ENCODE measurements at places on chromosomes 1 and 21. TPM values are rescaled to one million over a fixed set of nuclear protein-coding genes. Genes with fewer than 3 reads are reported as not detected.

Gene KRTAP19-5
- total RNA-seq, result not detected

DNA sequence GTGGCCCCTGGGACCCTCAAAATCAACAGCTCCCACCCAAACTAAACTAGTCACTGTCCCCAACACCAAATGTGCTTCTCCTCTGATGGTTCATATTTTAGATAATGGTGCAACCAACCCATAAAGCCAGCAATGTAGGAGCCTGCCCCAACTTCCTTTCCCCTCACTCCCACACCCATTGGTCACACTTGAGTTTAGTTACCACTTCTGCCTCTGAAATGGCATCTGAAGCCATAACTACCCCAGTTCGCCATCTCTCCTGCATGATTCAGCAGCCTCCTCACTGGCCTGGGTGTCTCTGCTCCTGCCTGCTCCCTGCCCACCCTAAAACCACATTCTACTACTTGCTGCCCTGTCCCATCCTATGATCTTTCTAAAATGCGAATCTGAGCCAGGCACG is 3.4 kb upstream of the CDCP2 start:
- no peak for DNase-seq
- no peaks in the 10 kb centered on the region for H3K4me1 ChIP-seq
- H3K36me3 ChIP-seq, result no peaks in the 10 kb centered on the region
- no peak overlapping the region for H3K4me3 ChIP-seq
- H3K27me3 ChIP-seq, result no peaks in the 10 kb centered on the region

Gene LYPD8
- total RNA-seq, result 0.57 TPM

- DNase-seq, result no peak
- no peaks in the 10 kb centered on the region for H3K36me3 ChIP-seq
- no peaks in the 10 kb centered on the region for H3K27me3 ChIP-seq
- no peaks in the 10 kb centered on the region for H3K4me1 ChIP-seq
These were observed 10.7 kb downstream of the HSD11B1 start for GRCh38 chr1:209715314-209715713.

DNA sequence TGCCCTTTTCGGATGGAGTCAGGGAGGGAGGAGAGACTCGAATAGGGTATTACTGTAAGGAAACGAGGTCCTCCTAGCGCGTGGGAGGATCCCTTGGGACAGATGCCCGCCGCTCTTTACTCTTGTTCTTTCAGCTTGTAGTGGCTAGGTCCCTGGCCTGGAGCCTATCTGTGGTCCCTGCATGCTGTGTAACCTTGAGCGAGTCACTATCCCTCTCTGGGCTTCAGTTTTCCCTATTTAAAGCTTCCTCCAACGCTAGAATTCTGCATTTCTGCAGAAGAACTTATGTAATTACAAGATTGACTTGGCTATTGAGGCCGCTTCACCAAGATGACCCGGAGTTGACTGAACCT is 744 bp downstream of the MIER1 start:
- H3K27ac ChIP-seq, result peak overlapping the region; percentile 92
- peaks cover under 1% of the 10 kb centered on the region for H3K36me3 ChIP-seq
- H3K4me1 ChIP-seq, result peaks cover 39% of the 10 kb centered on the region
- no peak for DNase-seq
- H3K4me3 ChIP-seq, result peak overlapping the region; percentile 83

Gene HOOK1
- 0.11 TPM for total RNA-seq

GRCh38 chr1:54325703-54326461 is 80.3 kb downstream of the SSBP3 start:
- H3K4me1 ChIP-seq, result peaks cover 91% of the 10 kb centered on the region
- H3K36me3 ChIP-seq, result no peaks in the 10 kb centered on the region
- H3K27ac ChIP-seq, result peak overlapping the region; percentile 80

DNA sequence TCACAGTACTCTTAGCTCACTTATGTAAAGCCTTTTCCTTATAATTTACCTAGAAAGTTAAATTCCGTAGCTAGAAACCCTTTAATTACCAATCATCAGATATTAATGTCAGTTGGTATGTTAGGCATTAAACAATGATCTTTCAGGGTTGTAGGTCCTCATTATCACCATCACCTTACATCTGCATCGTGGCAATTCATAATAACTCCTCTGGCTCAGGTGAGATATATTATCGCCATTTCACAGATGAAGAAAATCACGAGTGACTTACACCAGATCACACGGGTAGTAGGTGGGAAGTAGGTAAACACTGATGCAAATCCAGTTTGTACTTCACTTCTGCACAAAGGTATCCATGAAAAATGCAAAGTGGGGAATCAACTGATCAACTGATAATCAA is 639 bp downstream of the NUP133 start:
- H3K36me3 ChIP-seq, result peaks cover 17% of the 10 kb centered on the region
- H3K4me3 ChIP-seq, result peak overlapping the region; percentile 95
- no peaks in the 10 kb centered on the region for H3K27me3 ChIP-seq
- H3K27ac ChIP-seq, result peak overlapping the region; percentile 96
- H3K4me1 ChIP-seq, result peaks cover 24% of the 10 kb centered on the region

Gene C21orf91
- total RNA-seq, result 8.2 TPM

DNA sequence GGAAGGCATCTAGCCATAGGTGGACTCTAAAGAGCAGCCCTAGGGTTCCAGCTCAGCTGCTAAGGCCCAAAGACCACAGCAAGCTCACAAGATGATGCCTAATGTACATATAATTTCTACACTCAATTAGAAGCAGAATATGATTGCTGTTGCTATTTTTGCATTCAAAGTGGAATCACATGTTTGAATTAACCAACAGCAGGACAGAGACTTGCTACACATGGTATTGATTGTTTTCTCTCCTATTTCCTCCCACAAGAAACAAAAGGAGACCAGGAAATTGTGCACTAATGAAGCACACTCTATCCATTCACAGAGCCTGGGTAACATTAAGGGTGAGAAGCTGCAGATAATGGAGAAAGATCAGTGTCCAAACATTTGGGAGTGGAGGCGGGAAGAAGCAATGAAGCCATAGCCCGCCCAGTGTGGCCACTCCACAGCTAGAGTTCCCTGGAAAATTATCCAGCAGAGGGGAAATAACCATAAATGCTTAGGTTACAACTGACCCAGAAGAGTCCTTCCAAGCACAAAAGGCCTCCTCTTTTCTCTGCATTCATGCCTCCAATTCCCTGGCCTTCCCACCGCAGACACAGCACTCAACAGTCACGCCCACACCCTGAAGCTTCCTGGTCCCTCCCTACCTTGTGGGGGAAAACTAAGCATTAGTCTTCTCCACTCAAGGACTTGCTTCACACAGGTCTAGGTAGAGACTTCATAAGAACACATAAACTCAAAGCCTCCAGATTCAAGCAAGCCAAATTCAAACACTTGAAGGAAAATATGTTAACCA is 7.5 kb downstream of the CNN3 start:
- DNase-seq, result no peak
- no peaks in the 10 kb centered on the region for H3K27me3 ChIP-seq
- peaks cover 50% of the 10 kb centered on the region for H3K4me1 ChIP-seq
- H3K4me3 ChIP-seq, result no peak overlapping the region
- H3K27ac ChIP-seq, result peak overlapping the region; percentile 43

DNA sequence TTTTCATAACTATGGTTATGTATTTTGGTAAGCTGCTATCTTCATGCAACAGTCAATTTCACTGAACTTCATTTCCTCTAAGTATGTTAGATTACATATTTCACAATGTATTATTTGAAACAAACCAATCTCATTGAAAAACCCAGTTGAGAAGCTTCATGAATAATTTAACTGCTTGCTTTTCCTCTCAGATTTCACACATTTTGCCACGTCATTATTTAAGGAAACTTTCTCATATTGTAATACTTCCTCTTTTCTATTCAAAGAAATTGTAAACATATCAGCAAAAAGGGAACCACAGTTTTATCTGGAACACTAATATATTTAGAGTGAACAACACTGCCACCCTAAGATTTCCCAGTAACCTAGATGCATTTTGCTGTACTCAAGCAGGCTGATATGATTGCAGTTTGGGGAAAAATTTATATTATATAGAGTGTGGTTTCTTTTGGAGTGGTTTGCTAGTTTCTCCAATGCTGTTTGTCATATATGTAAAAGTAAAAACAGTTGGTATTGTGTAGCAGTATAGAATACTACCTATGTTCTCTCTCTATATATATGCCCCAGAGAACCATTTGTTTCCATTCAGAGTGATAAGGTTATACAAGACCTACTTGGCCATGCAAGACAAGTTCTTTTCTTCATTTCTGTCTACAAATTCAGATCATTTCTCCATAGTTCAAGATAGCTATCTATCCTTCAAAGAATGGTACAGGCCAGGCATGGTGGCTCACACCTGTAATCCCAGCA is 28.4 kb upstream of the AHCTF1 start:
- DNase-seq, result no peak
- no peaks in the 10 kb centered on the region for H3K4me1 ChIP-seq
- H3K4me3 ChIP-seq, result no peak overlapping the region
- H3K27ac ChIP-seq, result no peak overlapping the region
- H3K36me3 ChIP-seq, result no peaks in the 10 kb centered on the region

DNA sequence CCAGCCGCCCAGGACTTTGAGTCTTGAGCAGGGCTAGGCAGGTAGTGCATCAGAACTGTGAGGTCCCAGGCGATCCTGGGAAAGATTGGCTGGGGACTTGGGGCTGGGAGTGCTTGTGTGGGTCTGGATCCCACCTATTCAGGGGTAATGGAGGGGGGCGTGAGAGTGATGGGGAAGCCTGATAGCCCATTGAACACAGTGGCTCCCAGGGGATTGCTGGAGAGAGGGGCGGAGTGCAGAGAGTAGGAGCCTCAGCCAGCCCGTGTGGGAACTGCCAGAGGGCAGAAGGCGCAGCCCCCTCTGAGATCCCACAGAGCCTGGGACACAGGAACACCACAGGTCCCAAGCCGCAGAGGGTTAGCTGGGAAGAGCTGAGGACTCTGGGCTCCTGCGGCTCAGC is 19.3 kb upstream of the PDZK1IP1 start:
- H3K27ac ChIP-seq, result no peak overlapping the region
- peaks cover 50% of the 10 kb centered on the region for H3K27me3 ChIP-seq
- H3K4me1 ChIP-seq, result no peaks in the 10 kb centered on the region
- H3K4me3 ChIP-seq, result no peak overlapping the region
- no peaks in the 10 kb centered on the region for H3K36me3 ChIP-seq

DNA sequence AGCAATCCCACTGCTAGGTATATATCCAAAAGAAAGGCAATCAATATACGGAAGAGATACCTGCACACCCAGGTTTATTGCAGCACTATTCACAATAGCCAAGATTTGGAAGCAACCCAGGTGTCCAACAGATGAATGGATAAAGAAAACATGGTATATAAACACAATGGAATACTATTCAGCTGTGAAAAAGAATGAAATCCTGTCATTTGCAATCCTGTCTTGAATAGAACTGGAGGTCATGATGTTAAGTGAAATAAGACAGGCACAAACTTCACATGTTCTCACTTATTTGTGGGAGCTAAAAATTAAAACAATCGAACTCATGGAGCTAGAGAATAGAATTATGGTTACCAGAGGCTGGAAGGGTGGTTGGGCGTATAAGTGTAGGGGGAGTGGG is 101.0 kb downstream of the OSBPL9 start:
- H3K27me3 ChIP-seq, result no peaks in the 10 kb centered on the region
- no peak overlapping the region for H3K4me3 ChIP-seq
- H3K27ac ChIP-seq, result no peak overlapping the region
- no peaks in the 10 kb centered on the region for H3K4me1 ChIP-seq
- H3K36me3 ChIP-seq, result no peaks in the 10 kb centered on the region
- no peak for DNase-seq

DNA sequence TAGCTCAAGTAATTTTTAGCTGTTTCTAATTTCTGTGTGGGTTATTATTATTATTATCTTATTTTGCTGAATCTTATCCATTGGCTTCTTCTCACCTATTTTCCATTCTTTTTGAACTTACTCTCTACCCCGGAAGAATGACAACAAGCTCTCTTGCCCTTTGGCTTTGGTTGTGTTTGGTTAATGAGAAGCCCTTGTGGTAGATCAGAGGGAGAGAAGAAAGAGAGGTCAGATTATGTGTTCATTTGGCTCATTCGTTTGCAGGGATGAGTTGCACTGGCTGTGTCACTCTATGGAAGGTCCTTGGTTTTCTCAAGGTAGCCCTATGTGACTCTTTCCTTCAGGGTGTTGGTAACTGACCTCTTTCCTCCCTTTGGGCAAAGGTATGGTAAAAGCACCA is 391.9 kb downstream of the LMO4 start:
- no peak overlapping the region for H3K4me3 ChIP-seq
- H3K27ac ChIP-seq, result no peak overlapping the region
- no peak for DNase-seq
- H3K27me3 ChIP-seq, result no peaks in the 10 kb centered on the region

DNA sequence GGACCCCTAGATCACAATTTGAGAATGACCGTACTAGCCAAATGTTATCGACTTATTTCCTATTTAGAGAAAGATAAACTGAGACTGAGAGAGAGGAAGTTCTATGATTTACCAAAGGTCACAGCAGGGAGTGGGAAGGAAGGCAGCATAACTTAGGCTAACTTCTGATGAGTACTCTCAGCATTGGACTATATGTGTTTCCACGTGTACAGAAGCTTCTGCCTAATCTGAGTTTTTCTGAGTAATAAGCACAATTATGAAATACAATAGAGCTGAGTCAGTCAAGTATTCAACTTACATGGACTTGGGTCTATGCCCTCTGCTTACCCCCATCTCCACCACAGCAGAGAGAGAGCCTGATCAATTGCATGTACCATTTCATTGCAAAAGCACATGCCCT is 88.1 kb upstream of the HIVEP3 start:
- DNase-seq, result no peak
- H3K27ac ChIP-seq, result no peak overlapping the region
- no peak overlapping the region for H3K4me3 ChIP-seq

- H3K27me3 ChIP-seq, result no peaks in the 10 kb centered on the region
- H3K4me1 ChIP-seq, result no peaks in the 10 kb centered on the region
- DNase-seq, result no peak
- H3K4me3 ChIP-seq, result no peak overlapping the region
These were observed 315.8 kb upstream of the KAZN start for GRCh38 chr1:14282707-14283106.

- H3K27me3 ChIP-seq, result peaks cover 95% of the 10 kb centered on the region
- no peak overlapping the region for H3K4me3 ChIP-seq
- no peaks in the 10 kb centered on the region for H3K36me3 ChIP-seq
These were observed 4.5 kb downstream of the MMEL1 start for GRCh38 chr1:2628191-2628932.

DNA sequence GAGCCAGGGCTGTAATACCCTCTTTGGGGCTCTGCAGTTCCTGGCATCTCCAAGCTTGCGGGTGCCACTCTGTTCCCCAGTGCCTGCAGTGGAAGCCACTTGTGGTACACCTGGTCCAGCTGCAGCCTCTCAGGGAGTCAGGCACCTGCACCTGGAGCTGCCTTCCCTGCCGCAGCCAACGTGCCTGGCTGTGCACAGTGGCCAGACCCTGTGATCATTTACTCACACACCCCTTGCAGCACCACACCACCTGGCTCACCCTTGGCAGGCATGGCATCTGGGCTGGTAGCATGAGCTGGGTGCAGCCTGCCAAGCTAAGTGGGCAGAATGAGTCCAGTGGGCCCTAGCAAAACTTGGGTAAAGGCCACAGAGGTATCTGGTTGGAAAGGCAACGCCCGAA is 51.1 kb upstream of the NTPCR start:
- H3K4me1 ChIP-seq, result no peaks in the 10 kb centered on the region
- H3K4me3 ChIP-seq, result no peak overlapping the region
- no peaks in the 10 kb centered on the region for H3K27me3 ChIP-seq
- no peaks in the 10 kb centered on the region for H3K36me3 ChIP-seq

GRCh38 chr1:211628417-211628816 is 47.0 kb downstream of the NEK2 start:
- peaks cover 27% of the 10 kb centered on the region for H3K4me1 ChIP-seq
- no peak overlapping the region for H3K27ac ChIP-seq
- no peaks in the 10 kb centered on the region for H3K27me3 ChIP-seq
- no peaks in the 10 kb centered on the region for H3K36me3 ChIP-seq

GRCh38 chr1:28632560-28632959 is 10.3 kb downstream of the TAF12 start:
- no peaks in the 10 kb centered on the region for H3K27me3 ChIP-seq
- H3K36me3 ChIP-seq, result no peaks in the 10 kb centered on the region
- H3K4me1 ChIP-seq, result no peaks in the 10 kb centered on the region

GRCh38 chr1:101119289-101119688 is 93.7 kb upstream of the DPH5 start:
- H3K4me3 ChIP-seq, result no peak overlapping the region

All from esophagus muscularis mucosa (tissue), 4 donors.